ENCODE measurements at places on chromosomes 6 and 20.

- DNase-seq: no peak
These were observed 153.0 kb downstream of the BCAS1 start for GRCh38 chr20:53917145-53918019.

- DNase-seq: no peak
These were observed 9.2 kb downstream of the ATG5 start for GRCh38 chr6:106316375-106316766.

DNA sequence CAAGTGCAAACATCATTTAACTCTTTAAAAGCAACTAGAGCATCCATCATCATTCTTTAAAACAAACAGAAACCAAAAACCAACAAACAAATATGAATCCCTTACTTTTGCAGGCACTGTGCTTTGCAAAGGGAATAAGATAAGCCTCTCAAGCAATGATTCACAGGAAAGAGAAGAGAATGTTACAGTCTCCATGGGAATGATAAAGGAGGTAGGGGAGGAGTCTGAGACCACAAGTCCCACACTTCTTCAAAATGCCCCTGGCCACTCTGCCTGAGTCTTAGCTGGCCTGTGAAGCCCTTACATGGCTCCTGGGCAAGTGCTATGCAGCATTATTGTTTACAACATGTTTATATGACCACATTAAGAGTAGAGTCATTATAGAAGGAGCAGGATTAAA is 257.7 kb upstream of the MARCKS start:
- no peak for DNase-seq

GRCh38 chr6:16316741-16317251 is 78.4 kb downstream of the GMPR start:
- no peak for DNase-seq

DNA sequence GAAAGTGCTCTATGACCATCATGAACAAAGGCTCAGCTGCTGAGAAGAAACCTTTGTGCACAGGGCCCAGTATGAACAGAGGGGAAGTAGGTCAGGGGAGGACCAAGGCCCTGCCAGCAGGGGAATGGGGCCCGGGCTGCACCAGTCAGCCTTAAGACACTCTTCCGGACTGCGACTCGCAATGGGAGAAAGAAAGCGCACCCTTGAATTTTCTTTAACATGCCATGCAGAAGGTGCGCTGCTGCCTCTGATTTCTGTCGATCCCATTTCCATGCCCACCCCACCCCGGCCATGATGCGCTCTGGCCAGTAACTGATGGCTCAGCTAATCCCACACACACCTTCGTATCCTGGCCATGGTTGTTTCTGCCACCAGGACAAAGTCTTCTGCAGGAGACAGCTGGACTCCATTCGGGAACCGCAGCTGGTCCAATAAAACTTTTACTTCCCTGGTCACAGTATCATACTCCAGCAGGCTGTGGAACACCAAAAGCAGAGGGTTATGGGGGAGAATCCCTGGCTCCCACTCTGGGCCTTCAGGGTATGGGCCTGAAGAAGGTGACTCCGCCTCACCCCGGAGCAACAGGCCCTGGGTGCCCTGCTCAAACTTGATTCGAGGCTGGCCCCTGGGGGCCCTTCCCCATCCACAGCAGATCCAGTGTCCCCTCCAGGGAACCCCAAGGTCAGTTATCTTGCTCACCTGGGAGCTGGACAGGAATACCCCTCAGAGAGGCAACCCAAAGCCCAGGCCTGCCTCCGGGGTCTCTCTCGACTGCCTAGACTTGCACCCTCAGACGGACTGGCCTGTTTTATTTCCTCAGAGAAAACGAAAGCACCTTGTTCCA is 20.3 kb downstream of the CST7 start:
- no peak for DNase-seq

GRCh38 chr6:121717686-121718085 is 282.2 kb downstream of the GJA1 start:
- no peak for DNase-seq
